ENCODE measurements at places on chromosomes 4 and X. TPM values are rescaled to one million over a fixed set of nuclear protein-coding genes. Genes with fewer than 3 reads are reported as not detected.

GRCh38 chrX:789096-789495 lies 158.5 kb downstream of the SHOX start:
- H3K36me3 ChIP-seq = no peaks in the 10 kb centered on the region
- H3K4me1 ChIP-seq = no peaks in the 10 kb centered on the region
- H3K27me3 ChIP-seq = peaks cover 31% of the 10 kb centered on the region
- H3K27ac ChIP-seq = no peak overlapping the region

DNA sequence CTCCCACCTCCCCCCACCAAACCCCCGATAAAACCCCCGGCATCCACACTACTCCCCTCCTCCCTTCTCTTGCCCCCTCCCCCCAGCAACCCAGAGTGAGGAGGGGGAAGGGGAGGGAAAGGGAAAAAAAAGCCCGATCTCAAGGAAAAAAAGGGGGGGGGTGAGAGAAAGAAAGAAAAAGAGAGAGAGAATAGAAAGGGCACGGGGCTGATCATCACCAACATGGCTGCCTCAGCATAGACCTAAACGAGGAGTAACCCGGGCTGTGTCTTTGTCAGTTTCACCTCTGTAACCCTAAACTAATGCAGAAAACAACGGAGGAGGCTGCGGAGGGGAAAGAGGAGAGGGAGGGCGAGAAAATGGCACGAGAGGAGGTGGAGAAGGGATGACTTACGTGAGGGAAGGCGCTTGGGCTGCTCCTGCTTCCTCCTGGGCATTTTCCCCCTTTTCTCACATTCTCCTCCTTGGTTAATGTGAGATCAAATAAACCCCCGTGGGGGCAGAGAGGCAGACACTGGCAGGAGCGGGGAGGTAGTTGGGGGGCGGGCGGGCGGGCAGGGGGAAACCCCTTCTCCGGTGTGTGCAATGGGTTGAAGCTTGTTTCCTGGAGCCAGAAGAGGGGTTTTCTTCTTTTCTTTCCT lies 532 bp downstream of the ZNF827 start:
- H3K4me3 ChIP-seq = peak overlapping the region; percentile 100
- H3K27me3 ChIP-seq = no peaks in the 10 kb centered on the region
- H3K36me3 ChIP-seq = no peaks in the 10 kb centered on the region

GRCh38 chr4:136706942-136707341 lies 825.4 kb downstream of the PCDH18 start:
- H3K27me3 ChIP-seq = no peaks in the 10 kb centered on the region
- no peaks in the 10 kb centered on the region for H3K36me3 ChIP-seq
- DNase-seq = no peak
- no peak overlapping the region for H3K4me3 ChIP-seq
- no peak overlapping the region for H3K27ac ChIP-seq

REELD1 gene
- not detected for total RNA-seq

SPANXD gene
- not detected for total RNA-seq

DNA sequence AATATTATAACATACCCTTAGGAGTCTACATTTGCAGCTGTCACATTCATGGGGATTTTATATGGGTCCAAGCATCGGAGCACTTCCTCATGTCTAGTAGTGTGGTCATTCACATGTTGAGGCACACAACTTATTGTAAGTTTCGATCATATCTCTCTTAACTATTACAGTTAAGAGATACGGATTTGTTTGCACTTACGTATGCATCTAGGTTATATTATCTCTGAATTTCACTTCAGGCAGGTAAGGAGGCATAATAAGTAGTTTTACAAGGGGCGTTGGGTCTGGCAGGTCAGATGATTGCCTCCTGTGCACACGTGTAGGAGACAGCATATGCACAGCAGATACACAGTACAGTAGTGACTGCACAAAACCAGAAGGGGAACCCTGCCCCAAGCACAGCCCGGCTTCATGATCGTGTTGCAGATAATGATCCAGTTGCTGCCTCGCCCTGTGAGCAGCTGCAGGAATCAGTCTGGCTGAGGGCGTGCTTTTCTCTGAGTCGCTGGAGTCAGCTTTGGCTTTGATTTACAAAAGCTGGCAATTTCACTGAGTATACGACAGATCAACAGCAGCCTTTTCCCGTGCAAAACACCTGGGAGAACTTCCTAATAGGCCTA lies 302.9 kb upstream of the GATB start:
- H3K4me3 ChIP-seq = no peak overlapping the region
- DNase-seq = no peak
- H3K27me3 ChIP-seq = no peaks in the 10 kb centered on the region
- no peak overlapping the region for H3K27ac ChIP-seq

DNA sequence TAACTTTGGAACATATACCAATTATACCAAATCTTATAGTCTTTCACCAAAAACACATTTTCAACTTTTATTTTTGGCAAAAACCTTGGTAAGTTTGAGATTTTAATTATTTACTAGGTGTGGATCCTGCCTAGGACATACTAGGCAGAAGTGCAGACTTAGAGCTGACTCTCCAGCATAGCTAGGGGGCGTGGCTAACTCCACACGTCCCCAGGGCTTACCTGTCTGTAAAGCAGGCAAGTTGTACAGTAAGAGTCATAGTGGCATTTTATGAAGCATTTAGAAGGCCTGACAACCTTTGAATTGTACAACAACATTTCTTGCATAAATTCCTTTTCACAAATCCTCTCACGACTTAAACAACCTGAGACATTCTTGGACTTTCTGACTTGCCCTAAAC lies 19.2 kb upstream of the GRPEL1 start:
- peaks cover 49% of the 10 kb centered on the region for H3K27me3 ChIP-seq
- no peak for DNase-seq
- no peak overlapping the region for H3K4me3 ChIP-seq
- peaks cover 3% of the 10 kb centered on the region for H3K4me1 ChIP-seq
- no peak overlapping the region for H3K27ac ChIP-seq

DNA sequence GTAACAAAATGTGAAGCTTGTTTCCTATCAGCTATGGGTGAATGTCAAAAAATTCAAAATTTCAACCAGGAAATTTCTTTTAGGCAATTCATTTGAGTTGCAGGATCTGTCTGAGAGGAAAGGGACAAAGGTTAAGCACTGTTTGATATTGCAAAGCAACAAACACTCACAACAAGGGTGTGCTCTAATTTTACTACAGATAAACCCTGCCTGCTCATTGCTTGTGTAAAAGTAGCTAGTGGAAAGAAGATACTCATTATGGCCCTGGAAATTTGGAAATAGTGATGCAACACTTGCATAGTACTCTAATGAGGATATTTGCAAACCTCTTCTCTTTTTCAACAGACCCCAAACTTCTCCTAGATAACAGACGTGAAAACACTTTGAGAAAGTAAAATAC lies 27.1 kb downstream of the FAM47E start:
- H3K27me3 ChIP-seq = no peaks in the 10 kb centered on the region
- no peak overlapping the region for H3K27ac ChIP-seq
- peaks cover 11% of the 10 kb centered on the region for H3K4me1 ChIP-seq

ELF4 gene
- 1.9 TPM for total RNA-seq

DNA sequence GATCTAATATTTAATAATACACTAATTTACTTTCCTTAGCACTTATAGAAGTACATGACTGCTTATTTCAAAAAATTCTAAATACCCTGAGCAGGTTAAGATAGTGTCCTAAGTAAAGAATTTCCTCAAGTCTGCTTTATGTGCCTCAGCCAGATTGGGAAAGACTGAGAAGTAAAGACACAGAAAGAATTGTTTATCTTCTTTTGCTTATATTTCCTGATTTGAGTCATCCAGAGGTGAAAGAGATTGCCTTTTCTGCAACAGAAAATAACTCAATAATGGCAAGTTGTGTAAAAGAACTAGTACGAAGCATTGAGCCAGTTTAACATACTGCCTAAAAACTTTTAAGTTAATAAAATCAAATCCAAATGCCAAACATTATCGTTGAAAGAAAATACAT lies 45.0 kb downstream of the NAF1 start:
- no peak overlapping the region for H3K4me3 ChIP-seq
- H3K36me3 ChIP-seq = peaks cover 2% of the 10 kb centered on the region
- no peak overlapping the region for H3K27ac ChIP-seq
- H3K4me1 ChIP-seq = no peaks in the 10 kb centered on the region
- H3K27me3 ChIP-seq = no peaks in the 10 kb centered on the region

GRCh38 chr4:95086551-95086950 lies 328.8 kb downstream of the BMPR1B start:
- H3K4me3 ChIP-seq = no peak overlapping the region
- no peaks in the 10 kb centered on the region for H3K36me3 ChIP-seq
- H3K27ac ChIP-seq = no peak overlapping the region
- H3K27me3 ChIP-seq = no peaks in the 10 kb centered on the region

IL15 gene
- not detected for total RNA-seq

GRCh38 chrX:99719140-99719539 lies 690.9 kb downstream of the PCDH19 start:
- H3K4me3 ChIP-seq = no peak overlapping the region
- no peaks in the 10 kb centered on the region for H3K4me1 ChIP-seq
- no peak for DNase-seq
- H3K27ac ChIP-seq = no peak overlapping the region
- no peaks in the 10 kb centered on the region for H3K27me3 ChIP-seq

DNA sequence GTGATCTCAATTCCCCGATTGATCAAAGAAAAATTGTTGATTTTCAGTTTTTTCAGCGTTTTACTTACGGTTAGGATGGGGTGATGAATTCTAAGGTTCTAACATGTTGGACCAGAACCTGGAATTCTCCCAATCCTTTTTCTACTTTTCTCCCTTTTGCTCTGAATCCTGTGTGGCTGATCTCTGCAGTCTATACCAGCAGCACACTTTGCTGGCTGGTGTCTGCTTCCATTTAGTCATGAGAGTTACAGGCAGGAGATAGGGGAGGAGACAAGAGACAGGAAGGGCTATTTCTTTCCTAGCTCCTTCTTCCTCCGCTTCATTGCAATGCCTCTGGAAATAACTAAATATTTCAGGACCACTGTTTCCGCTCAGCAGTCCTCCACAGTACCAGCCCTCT lies 623.9 kb downstream of the CENPC start:
- no peaks in the 10 kb centered on the region for H3K4me1 ChIP-seq
- no peaks in the 10 kb centered on the region for H3K36me3 ChIP-seq
- H3K4me3 ChIP-seq = no peak overlapping the region
- peak; percentile 6 for DNase-seq

CPE gene
- 204 TPM for total RNA-seq

TMEM31 gene
- not detected for total RNA-seq

GRCh38 chr4:126859872-126860271 lies 772.9 kb upstream of the INTU start:
- no peak for DNase-seq
- H3K4me3 ChIP-seq = no peak overlapping the region
- no peak overlapping the region for H3K27ac ChIP-seq
- H3K4me1 ChIP-seq = no peaks in the 10 kb centered on the region
- no peaks in the 10 kb centered on the region for H3K27me3 ChIP-seq

GIMD1 gene
- total RNA-seq = not detected

- H3K36me3 ChIP-seq = no peaks in the 10 kb centered on the region
- H3K27me3 ChIP-seq = no peaks in the 10 kb centered on the region
- H3K27ac ChIP-seq = no peak overlapping the region
- H3K4me1 ChIP-seq = peaks cover 22% of the 10 kb centered on the region
- H3K4me3 ChIP-seq = no peak overlapping the region
Observed at GRCh38 chr4:159250751-159251325, 148.0 kb downstream of the RAPGEF2 start.

DUSP9 gene
- total RNA-seq = 8.7 TPM

MAGEA1 gene
- not detected for total RNA-seq

DNA sequence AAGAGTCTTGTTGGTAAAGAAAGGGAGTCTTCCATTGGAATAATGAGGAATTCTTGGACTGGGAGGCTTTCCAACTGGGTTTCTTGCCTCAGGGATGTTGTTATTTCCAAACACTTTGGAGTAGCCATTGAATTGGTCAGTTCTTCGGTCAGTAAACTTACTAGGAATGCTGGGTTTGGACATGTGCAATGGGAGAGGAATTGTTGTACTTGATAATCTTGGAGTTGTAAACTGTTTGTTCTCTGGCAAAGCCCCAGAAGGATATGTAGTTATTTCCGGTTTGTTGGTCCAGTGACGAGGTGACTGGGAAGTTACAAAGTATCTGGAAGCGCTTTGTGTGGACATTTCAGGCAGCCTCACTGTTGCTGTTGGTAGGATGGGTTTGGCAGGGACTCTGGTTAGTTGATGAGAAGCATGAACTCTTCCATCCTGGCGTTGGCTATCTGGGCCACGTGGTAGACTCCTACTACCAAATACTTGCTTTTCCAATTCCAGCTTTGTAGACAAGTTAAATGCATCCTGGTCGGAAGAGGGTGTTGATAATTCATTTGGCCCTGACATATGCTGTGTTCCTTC lies 25.9 kb downstream of the MXRA5 start:
- H3K4me1 ChIP-seq = no peaks in the 10 kb centered on the region
- H3K36me3 ChIP-seq = no peaks in the 10 kb centered on the region
- no peak overlapping the region for H3K4me3 ChIP-seq
- no peak for DNase-seq
- H3K27me3 ChIP-seq = no peaks in the 10 kb centered on the region

CFI gene
- total RNA-seq = 3.2 TPM

HERC3 gene
- 25.6 TPM for total RNA-seq

DNA sequence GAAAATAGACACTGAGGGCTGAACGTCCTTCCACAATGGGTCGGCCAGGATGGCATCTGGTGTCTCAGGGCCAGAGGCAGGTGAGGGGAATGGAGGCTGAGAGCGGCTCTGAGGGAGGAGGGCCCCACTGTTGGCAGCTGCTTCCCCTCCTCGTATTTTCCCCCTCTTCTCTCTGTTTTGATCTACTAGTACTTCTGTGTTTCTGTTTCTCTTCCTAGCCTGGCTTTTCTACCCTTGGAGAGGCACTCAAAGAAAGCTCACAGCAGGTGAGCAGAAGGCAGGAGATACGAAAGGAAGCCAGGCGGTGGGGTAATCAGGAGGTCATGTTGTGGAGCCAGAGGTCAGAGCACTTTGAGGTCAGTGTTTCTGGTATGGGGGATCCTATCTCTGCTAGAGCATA lies 151.8 kb upstream of the GATB start:
- no peak overlapping the region for H3K4me3 ChIP-seq
- H3K27ac ChIP-seq = no peak overlapping the region
- DNase-seq = no peak
- no peaks in the 10 kb centered on the region for H3K27me3 ChIP-seq

- peaks cover 15% of the 10 kb centered on the region for H3K4me1 ChIP-seq
- H3K27ac ChIP-seq = no peak overlapping the region
- no peaks in the 10 kb centered on the region for H3K36me3 ChIP-seq
- H3K27me3 ChIP-seq = no peaks in the 10 kb centered on the region
- DNase-seq = no peak
Observed at GRCh38 chr4:9899306-9900055, 118.0 kb downstream of the DRD5 start.

DNA sequence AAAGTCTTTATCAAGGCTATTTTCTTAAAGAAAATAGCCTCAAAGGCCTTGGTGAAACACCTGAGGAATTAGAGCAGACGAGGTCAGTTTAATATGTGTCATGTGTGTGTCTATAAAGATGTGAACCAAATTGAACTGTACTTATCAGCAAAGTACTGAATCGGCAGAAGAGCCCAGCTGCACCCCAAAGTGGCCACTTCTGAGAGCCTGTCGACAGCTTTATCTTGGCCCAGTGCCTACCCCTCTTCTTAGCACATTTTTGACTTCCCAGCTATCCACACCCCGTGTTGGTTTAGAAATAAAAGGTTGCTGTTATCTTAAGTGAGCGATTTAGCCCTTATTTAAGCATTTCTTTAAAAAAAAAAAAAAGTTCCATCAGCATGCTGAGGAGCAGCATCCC lies 329.7 kb downstream of the FBXW7 start:
- peak; percentile 14 for DNase-seq
- H3K27me3 ChIP-seq = peaks cover 73% of the 10 kb centered on the region
- no peaks in the 10 kb centered on the region for H3K36me3 ChIP-seq
- no peak overlapping the region for H3K27ac ChIP-seq
- H3K4me1 ChIP-seq = peaks cover 27% of the 10 kb centered on the region

GRCh38 chrX:56233682-56234081 lies 1.5 kb downstream of the KLF8 start:
- no peaks in the 10 kb centered on the region for H3K4me1 ChIP-seq
- H3K36me3 ChIP-seq = no peaks in the 10 kb centered on the region
- DNase-seq = peak; percentile 14
- H3K27ac ChIP-seq = no peak overlapping the region
- peak overlapping the region; percentile 11 for H3K4me3 ChIP-seq

Data from cardiac muscle cell (in vitro differentiated cells and primary cell).